ENCODE measurements at places on chromosomes 2 and 18.

- no peak for DNase-seq
These were observed 27.1 kb downstream of the NCK2 start for GRCh38 chr2:105771836-105772235.

- DNase-seq, result no peak
These were observed 82.0 kb upstream of the NEDD4L start for GRCh38 chr18:57961876-57962505.

DNA sequence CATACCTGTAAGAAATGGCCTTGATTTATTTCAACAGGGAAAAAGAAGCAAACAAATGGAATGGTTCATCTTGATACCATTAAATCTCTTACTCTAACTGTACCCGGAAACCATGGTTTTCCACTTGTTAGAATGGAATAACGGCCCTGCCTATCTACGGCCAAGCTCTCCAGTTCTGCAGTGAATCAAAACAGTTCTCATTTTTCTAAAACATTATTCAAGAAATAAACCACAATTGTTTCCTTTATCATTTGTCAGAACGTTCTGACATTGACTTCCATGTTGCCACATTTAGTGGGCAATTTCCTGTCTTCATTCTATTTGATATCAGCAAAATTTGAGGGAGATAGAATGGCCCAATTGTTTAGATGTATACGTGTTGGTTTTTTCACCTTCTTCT, 118.8 kb upstream of the CDH19 start:
- no peak for DNase-seq

- DNase-seq, result no peak
These were observed 124.0 kb downstream of the MDH1 start for GRCh38 chr2:63712748-63713147.

- DNase-seq, result no peak
These were observed 81.3 kb downstream of the KCNF1 start for GRCh38 chr2:10993001-10993481.

DNA sequence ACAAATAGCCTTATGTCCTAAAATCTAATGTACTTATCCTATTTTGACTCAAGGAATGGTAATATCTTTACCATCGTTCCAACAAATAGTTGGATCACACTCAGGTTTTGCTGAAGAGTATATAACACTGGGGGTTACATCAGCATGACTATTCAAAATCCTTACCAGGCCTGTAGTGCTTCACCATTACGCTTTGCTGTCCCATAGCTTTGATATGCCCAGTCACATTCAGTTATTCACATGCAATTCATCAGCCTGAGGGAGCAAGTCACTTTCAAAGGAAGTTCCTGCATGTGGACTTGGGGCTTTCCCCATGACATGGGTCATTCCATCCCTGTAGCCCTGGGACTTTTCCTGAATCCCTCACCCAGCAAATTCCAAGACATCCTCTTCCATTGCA, 39.6 kb downstream of the FTCDNL1 start:
- no peak for DNase-seq

DNA sequence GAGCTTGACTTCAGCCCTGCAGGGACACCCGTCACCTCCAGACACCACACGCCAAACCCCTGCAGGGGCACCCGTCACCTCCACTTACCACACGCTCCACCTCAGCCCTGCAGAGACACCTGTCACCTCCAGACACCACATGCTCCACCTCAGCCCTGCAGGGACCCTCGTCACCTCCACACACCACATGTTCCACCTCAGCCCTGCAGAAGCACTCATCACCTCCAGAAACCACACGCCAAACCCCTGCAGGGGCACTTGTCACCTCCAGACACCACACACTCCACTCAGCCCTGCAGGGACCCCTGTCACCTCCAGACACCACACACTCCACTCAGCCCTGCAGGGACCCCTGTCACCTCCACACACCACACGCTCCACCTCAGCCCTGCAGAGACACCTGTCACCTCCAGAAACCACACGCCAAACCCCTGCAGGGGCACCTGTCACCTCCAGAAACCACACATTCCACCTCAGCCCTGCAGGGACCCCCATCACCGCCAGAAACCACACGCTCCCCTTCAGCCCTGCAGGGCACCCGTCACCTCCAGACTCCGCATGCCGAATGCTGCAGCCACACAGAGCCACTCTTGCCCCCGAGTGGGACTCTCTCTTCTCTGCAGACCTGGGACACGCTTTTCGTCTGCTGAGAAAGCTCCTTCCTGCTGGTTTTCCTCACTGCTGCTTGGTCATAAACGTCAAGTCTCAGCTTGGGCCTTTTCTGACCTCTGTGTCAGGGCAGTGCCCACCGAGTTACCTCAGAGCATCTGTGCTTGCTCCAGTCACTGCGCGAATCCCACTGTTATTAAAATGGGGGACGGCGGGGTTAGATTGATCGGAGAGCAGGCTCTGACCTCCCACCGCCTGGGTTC, 77.5 kb upstream of the SALL3 start:
- DNase-seq, result no peak

- DNase-seq, result no peak
These were observed 77.9 kb downstream of the LIMS1 start for GRCh38 chr2:108612153-108612513.

- no peak for DNase-seq
These were observed 1050.7 kb upstream of the CELF4 start for GRCh38 chr18:38616306-38616705.

- no peak for DNase-seq
These were observed 49.2 kb downstream of the FBXO48 start for GRCh38 chr2:68417926-68418325.

GRCh38 chr18:33900638-33901037, 322.6 kb downstream of the ASXL3 start:
- DNase-seq, result no peak

- no peak for DNase-seq
These were observed 11.8 kb downstream of the COL4A4 start for GRCh38 chr2:227152093-227152766.

DNA sequence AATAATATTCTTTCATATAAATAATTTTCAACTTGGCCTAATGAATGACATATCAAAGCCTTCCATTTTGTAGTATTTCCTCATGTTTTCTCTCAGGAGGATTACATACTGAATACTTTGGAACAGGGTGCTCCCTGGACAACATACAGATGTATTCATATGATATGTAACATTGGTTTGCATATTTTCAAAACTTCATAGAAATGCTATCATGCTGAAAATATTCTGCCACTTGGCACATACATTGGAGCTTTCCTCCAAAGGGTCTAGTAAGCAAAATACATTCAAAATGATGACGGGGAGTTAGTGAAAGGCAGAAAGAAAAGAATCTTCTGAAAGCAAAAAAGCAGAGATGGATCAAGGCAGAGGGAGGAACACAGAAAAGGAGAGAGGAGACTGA, 38.1 kb upstream of the RTN4 start:
- no peak for DNase-seq

DNA sequence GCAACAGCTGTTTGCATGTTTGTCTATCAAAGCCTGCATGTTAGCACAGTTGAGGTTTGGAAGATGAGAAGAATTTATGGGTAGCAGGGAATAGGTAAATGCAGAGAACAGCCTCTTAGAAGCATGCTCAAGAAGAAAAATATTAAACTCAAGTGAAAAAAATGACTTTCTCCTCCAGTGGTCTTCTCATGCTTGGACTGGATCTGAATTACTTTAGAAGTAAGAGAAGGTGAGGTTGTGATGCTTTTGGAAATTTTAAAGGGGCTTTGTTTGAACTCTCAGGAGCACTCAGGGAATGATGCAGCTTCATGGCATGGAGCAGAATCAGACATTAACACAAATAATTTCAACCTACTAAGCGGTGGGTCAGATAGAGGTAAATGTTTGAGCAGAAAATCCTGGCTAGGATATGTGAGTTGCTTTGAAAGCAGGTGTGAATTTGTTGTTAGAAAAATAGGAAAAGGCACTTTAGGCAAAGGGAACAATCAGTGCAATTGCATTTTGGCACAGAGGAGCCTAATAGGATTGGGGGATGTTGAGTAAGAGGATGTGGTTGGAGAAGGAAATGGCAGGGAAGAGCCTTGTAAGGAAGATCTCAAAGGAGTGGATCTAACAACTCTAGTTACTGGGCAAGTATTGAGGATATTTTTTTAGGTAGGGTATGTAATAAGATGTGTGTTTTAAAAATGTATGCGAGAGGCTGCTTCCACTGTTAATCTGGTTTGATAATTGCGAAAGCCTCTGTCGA, 76.3 kb downstream of the DDX1 start:
- DNase-seq, result no peak

DNA sequence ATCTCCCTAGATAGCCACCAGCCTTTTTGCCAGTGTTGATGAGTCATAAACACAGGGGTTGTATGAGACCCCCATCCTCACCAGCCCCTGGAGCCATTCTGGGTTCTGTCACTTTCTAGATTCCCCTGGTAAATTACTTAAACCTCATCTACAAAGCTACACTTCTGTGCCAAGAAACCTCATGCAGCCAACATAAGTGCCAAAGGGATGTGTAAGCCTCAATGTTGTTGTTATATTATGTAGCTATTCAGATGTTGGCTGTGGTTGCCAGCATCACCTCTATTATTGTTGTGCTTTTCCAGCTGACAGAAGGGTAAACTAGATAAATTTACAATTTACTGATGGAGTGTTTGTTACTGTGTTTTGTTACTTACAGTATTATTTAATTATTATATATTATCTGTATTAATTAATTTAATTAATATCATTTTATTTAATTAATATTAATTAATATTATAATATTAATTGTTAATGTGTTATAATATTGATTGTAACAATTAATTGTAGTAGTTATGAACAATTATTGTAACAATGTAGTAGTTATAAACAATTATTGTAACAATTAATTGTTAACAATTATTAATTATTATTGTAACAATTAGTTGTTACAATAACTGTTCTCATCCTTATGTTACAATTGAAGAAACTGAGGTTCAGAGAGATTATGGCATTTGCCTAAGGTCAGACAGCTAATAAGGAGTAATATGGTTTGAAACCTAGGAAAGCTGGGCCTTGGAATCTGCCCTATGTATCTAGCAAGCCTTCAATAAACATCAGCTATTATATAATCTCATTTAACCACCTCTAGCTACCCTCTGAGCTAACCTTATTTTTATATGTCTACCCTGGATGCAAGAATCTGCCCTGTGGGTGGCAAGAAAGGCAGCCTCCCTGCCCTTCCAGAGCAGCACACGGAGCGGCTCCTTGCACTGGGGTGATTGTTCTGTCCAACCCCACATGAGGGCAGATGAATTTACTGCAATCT, 36.1 kb downstream of the PSTPIP2 start:
- DNase-seq, result no peak

GRCh38 chr2:160254189-160254762, 54.2 kb upstream of the ITGB6 start:
- no peak for DNase-seq

GRCh38 chr2:6073191-6074088, 381.3 kb downstream of the SOX11 start:
- peak; percentile 88 for DNase-seq

- no peak for DNase-seq
These were observed 48.8 kb upstream of the ITSN2 start for GRCh38 chr2:24409171-24409570.

DNA sequence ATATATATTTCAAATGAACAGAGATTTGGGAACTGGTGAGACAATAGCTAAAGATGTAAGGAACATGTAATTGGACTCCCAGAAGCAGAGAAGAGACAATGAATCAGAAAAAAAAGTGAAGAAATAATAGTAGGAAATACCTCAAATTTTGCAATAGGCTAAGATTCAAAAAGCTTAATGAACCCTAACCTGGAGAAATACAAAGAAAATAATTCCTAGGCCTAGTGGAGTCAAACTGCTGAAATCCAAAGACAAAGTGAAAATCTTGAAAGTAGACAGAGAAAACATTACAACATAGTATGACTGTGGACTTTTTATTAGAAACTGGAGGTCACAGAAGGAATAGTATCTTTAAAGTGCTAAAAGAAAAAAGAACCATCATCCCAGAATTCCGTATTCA, 76.7 kb downstream of the LAMA3 start:
- DNase-seq, result no peak

DNA sequence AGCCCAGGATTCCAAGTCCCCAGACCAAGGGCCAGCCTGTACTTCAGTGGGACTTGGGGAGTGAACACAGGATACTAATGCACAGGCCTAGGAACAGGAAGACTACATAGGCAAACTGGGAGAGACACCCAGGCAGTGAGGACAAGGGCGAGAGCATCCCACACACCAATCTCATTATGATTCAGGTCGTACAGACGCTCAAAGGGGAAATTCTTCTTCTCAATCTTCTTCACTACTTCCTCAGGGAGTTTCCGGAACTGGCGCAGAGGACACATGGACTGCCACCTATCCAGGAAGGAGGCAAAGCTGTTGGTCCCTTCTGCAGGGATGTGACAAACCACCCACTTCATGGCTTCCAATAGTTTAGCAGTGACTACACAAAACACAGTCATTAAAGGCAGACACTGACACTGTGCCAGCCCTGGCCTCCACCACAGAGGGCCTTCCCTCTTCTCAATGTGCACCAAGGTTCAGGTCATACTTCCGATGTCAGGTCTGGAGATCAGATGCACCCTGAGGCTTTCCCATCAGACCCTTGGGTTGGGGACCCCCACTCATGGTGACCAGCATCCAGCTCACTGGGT, 18.0 kb downstream of the SNRNP200 start:
- no peak for DNase-seq

DNA sequence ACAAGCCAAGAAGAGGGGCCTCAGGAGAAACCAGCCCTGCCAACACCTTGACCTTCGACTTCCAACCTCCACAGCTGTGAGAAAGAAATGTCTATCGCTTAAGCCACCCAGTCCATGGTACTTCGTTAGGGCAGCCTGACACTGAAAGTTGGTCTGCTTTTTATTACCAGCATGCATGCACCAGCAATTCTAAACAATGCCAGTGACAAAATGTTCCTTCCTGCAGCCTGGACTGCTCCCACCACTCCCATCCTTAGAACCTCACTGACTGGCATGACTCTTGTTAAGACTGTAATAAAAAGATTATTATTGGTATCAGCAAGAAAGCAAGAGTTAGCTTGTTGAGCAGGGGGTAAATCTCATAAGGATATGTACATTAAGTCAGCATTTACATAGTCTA, 33.6 kb downstream of the TMEM177 start:
- no peak for DNase-seq

GRCh38 chr2:43790147-43790546, 16.3 kb downstream of the DYNC2LI1 start:
- no peak for DNase-seq

- no peak for DNase-seq
These were observed 719 bp downstream of the SMAD2 start for GRCh38 chr18:47929681-47930198.

DNA sequence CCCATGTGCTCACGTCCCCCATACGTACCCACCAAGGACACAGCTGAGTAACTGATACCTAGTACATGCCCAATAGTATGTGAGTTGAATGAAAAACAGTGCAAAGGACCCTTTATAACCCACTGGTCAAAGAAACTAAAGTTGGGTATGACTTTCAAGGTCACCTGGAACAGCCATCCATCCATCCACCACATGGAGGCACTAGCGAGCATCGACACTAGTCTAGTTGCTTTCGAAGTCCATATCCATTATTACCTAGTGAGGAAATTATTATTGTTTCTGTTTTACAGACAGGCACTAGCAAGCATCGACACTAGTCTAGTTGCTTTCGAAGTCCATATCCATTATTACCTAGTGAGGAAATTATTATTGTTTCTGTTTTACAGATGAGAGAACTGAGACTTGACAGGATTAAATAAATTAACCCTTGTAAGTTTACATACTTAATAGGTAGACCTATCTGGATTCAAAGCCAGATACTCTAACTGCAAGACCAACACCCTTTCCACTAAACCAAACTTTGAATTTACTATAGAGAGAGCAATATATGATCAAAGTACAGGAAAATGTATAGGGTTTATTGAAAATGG, 233.7 kb downstream of the METTL4 start:
- DNase-seq, result no peak

- no peak for DNase-seq
These were observed 22.3 kb downstream of the IL1B start for GRCh38 chr2:112814278-112814677.

Data from SHP77 treated with DMSO at 0.1 percent for 48 hours (cell line).